ENCODE measurements at places on chromosomes 5 and 9.

GRCh38 chr9:93663877-93664548 lies 87.6 kb downstream of the PHF2 start:
- no peak for DNase-seq

GRCh38 chr5:159987031-159987674 lies 21.8 kb upstream of the TTC1 start:
- DNase-seq: peak; percentile 72

DNA sequence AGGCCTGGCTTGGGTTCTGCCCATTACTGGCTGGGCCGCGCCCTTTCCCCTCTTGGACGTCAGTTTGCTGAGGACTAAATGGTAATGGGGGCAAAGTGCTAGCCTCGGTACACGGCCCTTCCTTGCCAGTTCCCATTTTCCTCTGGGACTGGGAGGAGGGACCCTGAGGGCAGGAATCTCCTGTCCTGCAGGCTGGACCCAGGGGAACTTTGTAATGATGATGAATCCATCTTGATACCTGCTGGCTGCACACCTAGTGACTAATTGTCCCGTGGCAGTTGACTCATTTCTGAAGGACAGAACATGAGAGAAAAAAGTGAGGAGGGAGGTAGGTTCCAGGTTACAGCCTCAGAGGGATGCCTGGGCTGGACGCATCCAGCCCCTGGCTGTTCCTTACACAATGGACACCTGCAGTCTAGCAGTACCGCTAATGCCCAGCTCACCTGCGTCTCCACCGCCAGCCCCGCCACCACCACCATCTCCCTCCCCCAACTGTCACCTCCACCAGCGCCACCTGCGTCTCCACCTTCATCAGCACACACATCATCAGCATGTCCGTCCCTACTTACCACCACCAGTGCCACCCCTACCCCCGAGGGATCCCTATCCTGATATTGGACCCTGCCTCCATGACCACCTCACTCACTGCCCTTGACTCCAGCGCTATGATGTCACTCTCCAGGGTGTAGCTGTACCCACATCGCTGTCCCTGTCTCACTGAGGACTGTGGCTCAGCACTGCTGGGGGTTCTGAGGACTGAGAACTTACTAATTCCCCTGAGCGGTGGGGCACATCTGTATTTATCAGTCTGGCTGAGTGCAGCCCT lies 4.3 kb downstream of the CDHR2 start:
- DNase-seq: no peak

GRCh38 chr9:15724016-15724415 lies 171.2 kb downstream of the CCDC171 start:
- DNase-seq: peak; percentile 43

DNA sequence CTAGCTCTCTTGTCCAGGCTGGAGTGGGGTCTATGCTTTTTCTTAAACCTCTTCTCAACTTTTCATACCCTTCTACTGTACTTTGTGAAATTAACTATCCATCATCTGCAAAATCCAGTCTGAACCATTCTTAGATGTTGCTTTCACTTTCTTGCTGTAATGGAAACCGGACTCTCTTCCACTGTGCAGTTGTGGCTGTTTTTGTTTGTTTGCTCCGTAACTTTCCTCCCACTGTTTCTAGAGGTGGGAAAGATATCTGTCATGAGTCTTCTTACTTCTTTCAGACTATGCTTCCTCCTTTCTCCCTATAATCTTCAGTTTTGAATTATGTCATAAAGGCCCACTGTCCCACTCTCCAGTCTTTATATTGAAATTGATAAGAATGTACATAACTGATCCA lies 6.5 kb downstream of the TNPO1 start:
- DNase-seq: no peak

- DNase-seq: peak; percentile 25
These were observed 209.5 kb downstream of the CD180 start for GRCh38 chr5:66987126-66987525.

DNA sequence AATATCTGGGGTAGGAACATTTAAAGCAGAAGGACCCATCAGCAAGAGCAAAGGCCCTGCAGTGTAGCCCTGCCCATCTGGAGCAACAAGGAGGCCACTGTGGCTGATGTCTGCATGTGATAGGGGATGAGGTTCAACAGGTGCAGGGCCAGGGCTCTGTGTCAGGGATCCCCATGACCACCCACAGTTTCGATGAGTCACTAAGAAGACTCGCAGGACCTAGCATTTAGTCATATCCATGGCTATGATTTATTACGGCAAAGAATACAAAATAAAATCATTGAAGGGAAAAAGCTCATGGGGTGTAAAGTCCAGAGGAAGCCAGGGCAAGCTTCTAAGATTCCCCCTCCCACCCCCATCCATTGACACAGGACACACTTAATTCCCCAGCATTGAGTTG lies 188.6 kb downstream of the ADGRV1 start:
- no peak for DNase-seq

- DNase-seq: no peak
These were observed 182.3 kb upstream of the MAST4 start for GRCh38 chr5:66413931-66414330.

DNA sequence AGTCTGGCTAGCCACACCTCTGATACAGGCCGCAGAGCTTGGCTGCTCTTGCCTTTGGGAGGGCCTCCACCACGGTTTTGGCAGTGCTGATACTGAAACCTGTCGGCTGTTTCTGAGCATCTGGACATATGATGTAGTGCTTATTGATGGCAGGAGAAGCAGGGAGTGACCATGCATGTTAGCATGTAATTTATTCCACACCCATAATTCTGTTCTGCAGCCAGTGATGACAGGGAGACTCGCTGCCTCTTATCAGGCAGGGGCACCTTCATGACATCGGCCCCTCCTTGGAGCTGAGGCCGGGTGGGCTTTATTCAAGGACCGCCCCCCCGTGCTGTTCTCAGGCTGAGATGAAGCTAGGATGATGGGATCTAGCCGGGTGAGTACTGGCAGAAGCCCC lies 49.0 kb downstream of the OLFM1 start:
- no peak for DNase-seq

DNA sequence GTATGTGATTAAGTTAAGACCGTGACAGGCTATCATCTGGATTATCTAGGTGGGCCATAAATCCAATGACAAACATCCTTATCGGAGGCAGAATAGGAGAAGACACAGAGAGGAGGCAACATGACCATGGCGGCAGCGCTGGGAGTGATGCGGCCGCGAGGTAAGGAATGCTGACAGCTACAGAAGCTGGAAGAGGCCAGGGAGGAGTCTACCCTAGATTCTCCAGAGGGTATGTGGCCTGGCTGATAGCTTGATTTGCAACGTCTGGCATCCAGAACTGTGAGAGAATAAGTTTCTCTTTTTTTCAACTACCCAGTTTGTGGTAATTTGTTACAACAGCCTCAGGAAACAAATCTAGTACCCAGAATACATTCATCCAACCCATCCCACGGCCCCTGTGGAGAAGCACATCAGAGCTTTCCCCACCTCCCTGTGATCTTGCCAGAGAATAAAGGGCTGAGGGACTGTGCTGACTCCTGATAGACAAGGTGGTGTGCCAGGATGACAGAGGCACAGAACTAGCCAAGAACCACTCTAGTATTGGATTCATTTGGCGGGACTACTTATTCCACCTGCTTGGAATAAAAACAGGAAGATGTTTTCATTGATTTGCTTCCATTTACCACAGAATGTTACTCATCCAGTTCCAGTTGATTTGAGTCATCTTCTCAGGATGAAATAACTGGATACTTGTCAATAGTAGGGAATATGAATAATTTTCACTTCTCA lies 187.4 kb downstream of the MAN2A1 start:
- no peak for DNase-seq

DNA sequence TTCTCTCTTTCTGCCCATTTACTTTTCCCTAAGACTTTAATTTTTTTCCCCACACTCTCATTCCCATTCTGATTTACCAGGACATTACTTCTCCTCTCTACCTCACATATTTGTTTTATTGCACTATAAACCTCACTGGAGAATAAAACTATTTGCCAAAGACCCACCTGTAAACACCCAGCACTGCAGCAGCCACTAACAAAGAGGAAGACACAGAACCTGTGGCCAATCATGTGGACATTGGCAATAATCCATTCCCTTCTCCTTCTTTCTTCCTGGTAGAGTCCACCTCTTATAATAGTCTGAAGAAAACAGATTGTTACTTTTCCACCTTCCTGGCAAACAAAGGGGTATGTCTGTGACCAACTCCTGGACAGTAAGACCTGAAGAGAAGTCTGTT lies 8.3 kb upstream of the THBS4 start:
- no peak for DNase-seq

GRCh38 chr9:5440426-5440825 lies 2.7 kb upstream of the PLGRKT start:
- DNase-seq: no peak

DNA sequence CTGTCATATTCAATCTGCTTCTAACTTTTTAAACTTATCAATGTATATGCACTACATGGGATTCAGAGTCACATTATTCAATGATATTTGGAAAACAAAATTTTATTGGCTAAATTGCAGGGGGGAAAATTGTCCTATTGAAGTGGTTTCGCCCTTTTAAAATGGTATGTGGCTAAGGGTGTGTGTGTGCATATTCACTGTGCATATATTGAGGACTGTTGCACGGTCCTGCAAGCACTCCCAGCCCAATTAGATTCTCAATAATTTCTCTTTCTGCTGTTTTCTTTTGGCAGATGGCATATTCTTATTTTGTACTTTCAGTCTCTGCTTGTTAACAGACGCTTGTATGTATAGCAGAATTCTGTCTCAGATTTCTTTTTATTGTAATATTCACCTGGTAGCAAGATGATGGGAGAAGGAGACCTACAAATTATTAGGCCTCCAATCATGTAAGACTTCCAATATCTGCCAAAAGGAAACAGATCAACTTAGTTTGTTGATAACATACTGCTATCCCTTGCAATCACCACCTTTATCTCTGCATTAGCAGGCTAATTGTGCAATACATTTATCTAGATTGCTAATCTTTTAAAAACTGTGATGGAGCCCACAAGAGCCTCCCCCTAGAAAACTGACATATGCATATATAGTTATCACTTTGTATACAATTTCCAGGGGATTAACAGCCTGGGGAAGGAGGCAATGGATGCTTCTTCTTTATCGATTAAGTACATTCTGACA lies 411.5 kb downstream of the PLK2 start:
- DNase-seq: no peak

DNA sequence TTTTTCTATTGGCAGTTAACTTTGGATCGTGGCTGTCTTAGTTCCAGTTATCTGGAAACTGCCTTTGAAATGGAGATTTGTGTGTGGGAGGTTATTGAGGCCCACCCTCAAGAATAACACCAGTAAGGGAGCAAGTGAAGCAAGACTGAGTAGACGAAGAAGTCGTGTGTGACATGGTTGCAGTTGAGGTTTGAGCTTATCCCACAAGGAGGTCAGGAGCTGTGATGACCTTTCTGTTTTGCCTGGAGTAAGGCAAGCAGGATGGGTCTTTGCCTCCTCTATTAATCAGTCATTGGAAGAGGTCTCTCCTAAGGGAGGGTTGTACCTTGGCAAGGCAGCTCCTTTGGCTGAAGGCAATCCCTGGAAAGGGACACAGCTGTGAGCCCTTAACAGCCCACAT lies 49.6 kb upstream of the CTXN3 start:
- DNase-seq: no peak

Measured in cardiac muscle cell (in vitro differentiated cells and primary cell).